ENCODE measurements at places on chromosomes 13 and 19.

DNA sequence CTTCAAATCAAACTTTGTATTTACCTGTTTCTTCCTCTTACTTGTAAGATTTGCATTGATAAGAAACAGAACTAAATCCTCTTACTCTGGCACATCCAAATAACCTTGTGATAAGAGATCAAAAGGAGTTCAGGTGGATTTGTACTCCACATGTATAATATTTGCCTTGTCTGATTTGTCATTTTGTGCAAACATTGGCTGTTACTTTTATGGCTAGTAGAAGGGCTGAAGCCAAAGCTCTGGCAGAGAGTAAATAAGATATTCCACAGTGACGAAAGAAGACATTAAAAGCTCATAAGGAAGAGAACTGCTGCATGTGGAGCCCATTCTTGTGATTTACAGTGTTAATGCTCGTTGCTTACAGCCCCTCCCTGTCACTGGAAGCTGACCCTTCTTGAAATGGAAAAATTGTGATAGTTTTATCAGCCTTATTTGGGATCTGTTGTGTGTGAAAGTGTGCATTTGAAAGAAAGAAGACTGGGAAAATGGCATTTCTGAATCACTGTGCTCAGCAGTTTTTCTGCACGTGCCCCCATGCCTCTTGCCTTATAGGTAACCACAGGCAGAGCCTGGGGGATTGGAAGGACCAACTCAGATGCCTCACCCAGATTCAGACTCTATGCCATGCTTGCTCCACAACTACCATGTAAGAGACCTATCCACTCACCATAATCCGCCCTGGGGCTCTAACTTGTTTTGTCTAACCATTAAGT lies 68.2 kb downstream of the OXGR1 start:
- no peak for DNase-seq

DNA sequence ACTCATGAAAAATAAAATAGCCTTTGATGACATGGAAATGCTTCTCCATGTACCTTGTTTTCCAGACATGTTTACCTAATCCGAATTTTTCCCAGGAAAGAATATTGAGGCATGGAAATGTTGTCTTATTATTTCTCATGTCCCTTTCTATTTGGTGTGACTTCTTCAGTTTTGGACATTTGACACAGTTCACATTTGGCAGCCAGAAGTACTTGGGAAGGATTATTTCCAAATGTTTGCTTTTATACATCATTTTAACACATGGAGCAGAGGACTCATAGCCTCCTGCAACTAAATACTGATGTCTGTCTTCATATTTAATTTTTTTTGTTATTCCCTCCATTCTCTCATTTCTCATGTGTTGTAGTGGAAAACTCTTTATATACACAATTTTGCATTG lies 94.3 kb downstream of the POSTN start:
- DNase-seq, result no peak

- no peak for DNase-seq
These were observed 662 bp downstream of the CBARP start for GRCh38 chr19:1237027-1237659.

GRCh38 chr13:60467098-60467497 lies 70.1 kb downstream of the TDRD3 start:
- no peak for DNase-seq

DNA sequence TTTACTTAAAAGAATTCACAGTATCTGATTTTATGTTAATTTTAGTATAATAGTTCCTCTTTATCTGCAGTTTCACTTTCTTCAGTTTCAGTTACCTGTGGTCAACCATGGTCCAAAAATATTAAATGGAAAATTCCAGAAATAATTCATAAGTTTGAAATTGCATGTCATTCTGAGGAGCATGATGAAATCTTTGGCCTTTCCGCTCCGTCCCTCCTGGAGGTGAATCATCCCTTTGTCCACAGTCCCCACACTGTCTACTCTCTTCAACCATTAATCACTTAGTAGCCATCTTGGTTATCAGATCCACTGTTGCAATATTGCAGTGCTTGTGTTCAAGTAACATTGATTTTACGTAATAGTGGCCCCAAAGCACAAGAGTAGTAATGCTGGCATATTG lies 26.9 kb downstream of the SLITRK6 start:
- no peak for DNase-seq

DNA sequence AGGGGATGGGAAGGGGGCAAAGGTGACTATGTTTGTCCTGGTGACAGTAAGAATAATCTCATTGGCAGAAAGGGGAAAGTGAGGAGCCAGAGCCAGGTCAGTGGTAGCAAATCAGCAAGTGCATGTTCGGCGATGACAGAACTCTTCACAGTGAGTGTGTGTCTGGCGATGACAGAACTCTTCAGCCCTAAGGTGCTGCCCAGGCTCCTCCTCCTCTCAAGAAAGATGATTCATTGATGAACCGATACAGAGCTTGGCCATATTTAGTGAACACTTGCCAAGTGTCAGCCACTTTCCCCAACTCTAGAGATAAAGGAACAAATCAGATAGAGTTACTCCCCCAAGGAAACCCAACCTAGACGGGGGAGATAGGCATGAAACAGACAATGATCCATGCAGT lies 199.3 kb upstream of the UBL3 start:
- DNase-seq, result no peak

DNA sequence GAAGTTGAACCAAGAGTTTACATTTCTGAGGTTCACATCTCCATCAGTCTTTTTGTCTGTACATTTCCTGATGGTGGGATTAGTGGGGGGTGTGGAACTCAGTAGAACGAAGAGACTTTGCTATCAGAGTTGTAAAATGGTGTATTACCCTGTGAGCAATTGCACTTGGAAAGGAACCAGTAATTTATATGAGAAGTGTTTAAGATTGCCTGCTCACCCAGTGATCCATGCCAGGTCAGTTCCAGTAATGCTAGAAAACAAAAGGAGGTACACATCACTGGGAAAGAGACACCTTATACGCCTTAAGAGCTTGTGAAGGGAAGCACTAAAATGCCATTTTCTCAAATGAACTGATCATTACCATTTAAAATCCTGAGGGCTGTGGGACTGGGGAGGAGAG lies 7.5 kb upstream of the DACH1 start:
- DNase-seq, result no peak

DNA sequence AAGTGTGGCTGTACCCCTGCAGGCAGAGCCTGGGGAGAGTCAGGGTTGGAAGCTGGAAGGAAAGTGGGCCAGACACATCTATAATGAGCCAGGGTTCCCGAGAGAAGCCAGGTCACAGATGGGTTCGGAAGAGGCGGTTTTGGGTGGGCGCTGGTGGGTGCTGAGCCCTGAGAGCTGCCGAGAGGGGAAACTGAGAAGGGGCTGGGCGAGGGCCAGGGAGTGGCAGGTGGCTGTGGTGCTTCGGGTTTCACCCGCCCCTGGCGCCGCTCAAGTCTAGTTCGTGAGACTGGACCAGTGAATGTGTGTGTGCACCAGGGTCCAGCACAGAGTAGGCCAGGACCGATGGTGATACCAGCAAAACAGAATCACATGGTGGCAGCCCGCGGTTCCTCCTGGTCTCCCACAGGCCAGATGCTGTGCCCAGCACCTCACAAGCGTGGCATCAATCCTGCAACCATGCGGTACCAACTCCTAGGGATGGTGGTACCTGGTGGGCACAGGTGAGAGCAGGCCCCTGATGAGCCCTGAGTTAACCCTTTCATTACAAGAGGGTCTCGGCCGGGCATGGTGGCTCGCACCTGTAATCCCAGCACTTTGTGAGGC lies 1.8 kb upstream of the LRRC4B start:
- no peak for DNase-seq

- DNase-seq, result no peak
These were observed 16.5 kb downstream of the BTBD2 start for GRCh38 chr19:1998712-1999708.

DNA sequence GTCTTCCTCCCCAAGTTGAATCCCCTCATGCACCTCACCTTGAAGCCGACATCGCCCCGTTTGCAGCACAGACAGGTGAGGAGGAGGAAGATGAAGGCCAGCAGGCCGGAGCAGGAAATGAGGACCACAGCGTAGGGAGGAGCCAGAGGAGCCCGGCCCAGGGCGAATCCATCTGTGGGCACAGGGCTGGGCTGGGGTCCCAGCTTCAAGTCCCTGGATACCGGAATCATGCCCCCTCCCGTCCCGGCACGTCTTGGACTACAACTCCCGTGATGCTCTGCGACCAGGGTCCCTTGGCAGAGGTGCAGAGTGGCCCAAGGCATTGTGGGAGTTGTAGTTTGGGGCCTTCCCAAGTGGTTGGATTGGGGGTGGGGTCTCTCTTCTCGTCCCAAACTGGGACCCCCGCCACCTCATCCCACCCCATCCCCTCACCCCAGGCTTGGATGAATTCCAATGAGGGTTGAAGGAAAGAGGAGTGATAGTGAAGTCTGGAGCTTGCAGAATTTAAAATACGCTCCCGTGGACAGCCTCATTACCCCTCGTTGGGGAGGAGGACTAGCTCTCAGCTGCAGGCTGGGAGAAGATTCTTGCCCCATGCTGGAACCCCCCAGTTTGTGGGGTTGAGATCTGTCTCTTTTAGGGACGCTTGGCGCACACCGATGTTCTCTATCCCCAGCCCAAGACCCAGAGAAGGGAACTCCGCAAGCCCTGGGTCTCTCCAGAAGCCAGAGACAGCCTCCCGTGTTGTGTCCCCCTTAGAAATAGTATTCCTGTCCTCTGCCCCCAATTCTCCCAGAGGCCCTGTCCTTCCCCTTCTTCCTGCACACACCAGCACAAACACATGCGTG lies 990 bp downstream of the LMTK3 start:
- peak; percentile 64 for DNase-seq

DNA sequence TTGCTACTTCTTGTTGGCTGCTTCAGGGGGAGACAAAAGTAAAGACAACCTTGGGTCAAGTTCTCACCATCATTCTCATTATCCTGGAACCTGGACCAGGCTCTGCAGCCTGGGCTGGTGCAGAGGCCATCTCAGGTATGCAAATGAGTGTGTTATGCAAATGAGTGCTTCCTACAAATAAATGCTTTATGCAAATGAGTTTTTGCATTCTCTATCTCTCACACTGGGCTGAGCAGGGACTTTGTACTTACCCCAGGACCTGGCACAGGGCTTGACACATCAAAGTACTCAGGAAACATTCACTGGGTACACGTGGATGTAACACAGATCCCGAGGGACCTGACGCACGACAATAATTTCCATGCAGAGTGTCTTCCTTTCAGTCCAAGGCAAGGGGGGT lies 103.0 kb downstream of the DNAJC15 start:
- no peak for DNase-seq

GRCh38 chr19:8511573-8512101 lies 2.3 kb downstream of the ZNF414 start:
- DNase-seq, result no peak

DNA sequence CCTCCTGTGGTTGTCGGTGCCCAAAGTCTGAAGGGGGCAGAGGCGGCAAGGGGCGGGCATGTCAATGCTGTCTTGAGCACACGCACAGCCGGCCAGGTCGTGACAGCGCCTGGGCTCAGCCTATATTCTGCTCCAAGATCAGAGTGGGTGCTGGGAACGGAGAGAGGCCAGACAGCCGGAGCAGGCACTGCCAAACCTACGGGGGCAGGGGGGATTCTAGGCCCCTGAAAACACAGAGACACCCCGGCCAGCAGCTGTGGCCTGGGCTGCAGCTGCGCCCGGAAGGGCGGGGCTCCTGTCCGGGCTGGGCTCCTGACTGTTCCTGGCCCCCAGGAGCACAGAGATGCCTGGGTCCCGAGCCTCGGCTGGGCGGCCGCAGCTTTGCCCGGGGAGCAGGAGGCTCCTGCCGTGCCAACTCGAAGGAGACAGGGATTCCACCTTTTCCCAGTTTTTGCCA lies 2662.9 kb upstream of the PCDH20 start:
- no peak for DNase-seq

- DNase-seq, result no peak
These were observed 151.7 kb downstream of the LHFPL6 start for GRCh38 chr13:39451301-39451700.

- DNase-seq, result no peak
These were observed 8.3 kb downstream of the IRS2 start for GRCh38 chr13:109778102-109778542.

DNA sequence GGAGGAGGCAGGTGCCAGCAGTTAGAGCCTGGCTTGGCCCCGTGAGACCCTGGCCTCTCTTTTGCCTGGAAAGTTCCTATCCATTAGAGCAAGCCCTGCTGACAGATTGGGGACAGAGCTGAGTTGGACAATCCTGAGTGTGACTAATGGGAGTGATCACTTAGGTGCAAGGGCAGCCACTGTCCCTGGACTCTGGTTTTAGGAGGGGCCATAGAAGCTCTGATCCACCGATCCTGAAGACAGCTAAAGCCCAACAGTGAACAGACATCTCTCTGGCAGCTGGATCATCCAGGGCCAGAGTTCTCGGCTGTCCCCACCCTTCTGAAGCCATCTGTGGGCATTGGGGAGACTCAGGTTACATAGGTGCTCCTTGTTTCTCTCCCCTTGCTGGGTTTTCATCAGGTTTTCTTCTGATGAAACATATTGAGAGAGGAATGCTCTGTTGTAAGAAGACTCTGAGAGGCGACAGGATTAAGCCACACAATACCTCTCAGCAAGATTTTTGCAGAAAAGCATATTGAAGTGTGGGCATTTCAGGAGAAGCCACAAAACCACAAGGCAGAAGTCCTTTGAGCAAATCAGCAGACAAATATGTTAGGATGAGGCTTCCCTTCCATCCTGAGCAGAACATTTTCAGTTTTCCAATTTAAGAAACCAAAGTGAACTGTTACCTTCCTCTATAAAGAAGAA lies 288.0 kb upstream of the MAB21L1 start:
- DNase-seq, result no peak

GRCh38 chr13:54287062-54287764 lies 1258.6 kb downstream of the OLFM4 start:
- DNase-seq, result no peak

DNA sequence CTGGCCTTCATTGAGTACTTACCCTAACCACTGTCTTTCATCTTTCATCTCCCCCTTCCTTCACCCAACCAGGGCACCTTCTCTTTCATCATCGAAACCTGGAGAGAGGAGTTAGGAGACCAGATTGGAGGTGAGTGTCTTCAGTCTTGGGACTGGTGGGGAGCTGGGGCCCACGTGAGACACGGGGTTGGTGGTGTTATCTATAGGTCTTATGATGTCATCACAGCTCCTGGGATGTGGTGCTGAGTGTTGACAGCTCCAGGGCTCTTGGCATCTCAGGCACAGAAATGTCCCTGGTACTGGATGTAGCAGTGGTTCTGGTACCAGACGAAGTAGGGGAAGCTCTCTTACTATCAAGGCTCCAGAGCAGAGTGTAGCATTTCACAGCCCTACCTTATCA lies 1.8 kb downstream of the DLL3 start:
- DNase-seq, result no peak

- peak; percentile 83 for DNase-seq
These were observed 23.3 kb downstream of the NOTCH3 start for GRCh38 chr19:15177269-15178116.

GRCh38 chr19:12982648-12983047 lies 12.6 kb upstream of the NFIX start:
- DNase-seq, result no peak

GRCh38 chr13:96068729-96069128 lies 15.5 kb upstream of the UGGT2 start:
- no peak for DNase-seq

- no peak for DNase-seq
These were observed 888.9 kb downstream of the SLITRK1 start for GRCh38 chr13:82993417-82993816.

GRCh38 chr19:1295169-1296012 lies 9.7 kb downstream of the EFNA2 start:
- DNase-seq, result no peak
